ENCODE measurements at places on chromosomes 16 and 17.

- DNase-seq = peak; percentile 51
Measured at GRCh38 chr17:40551879-40552768, 13.1 kb downstream of the CCR7 start.

DNA sequence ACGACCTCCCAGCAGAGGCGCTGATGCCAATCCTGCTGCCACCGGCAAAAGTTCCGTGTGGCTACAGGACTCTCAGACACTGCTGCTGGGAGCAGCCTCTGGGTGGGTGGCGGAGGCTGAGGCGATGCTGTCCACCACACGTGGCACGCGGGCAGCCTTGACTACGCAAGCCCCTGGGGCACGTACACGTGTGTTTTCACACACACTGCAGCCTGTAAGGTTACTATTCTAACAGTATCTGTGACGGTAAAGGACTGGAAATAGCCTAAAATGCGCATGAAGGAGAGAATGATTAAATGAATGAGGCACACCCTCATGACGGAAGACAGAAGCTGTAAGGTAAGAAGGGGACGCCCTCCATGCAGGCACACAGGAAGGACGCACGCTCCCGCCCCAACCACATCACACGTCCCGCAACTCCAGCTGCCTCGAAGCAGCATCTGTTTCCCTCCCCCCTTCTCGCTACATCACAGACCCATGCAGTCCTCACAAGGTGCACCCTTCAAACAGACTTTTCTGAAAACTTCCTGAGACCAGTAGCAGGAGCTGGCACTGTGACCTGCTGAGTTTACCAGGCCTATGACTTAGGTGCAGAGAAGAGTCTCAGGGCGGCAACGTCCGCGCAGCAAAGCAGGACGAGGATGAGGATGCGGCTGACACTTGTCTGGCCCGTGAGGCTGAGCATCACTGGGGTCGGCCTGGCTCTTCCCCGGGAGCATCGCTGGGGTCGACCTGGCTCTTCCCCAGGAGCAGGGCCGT, 28.7 kb upstream of the FASN start:
- DNase-seq = no peak

GRCh38 chr17:73645050-73645871, 1.0 kb upstream of the SDK2 start:
- peak; percentile 43 for DNase-seq

GRCh38 chr16:89779909-89780305, 36.5 kb downstream of the FANCA start:
- no peak for DNase-seq

GRCh38 chr17:32370426-32370825, 20.5 kb downstream of the ZNF207 start:
- DNase-seq = no peak
